ENCODE measurements at places on chromosomes 3 and 15.

GRCh38 chr3:69428657-69429255 lies 42.9 kb upstream of the FRMD4B start:
- no peak for DNase-seq

DNA sequence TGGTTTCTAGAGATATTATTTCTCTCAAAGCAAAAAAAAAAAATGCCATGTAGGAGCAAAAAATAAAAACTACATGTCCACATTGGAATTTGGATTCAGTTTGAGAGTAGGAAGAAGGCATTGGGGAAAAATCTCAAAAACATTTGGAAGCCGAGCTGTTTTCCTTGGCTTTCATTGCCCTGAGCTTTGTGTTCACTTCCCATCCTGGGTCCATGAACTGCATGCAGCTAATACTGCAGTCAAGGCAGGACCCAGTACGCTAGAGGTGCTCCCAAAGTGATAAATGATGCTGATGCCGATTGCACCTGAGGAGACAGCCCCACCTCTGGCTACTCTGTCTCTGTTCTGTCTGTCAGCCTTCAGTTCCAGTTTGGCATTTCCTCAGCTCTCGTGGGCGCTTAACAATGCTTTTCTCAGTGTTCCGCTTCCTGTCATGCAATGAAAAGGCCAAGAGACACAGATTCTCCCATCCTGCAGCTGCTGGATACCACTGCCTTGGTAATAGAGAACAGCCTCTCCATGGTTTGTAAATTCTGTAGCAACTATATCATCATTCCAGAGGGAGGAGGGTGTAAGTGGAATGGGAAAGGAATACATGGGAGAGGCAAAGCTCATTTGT lies 181.8 kb downstream of the RYR3 start:
- no peak for DNase-seq

DNA sequence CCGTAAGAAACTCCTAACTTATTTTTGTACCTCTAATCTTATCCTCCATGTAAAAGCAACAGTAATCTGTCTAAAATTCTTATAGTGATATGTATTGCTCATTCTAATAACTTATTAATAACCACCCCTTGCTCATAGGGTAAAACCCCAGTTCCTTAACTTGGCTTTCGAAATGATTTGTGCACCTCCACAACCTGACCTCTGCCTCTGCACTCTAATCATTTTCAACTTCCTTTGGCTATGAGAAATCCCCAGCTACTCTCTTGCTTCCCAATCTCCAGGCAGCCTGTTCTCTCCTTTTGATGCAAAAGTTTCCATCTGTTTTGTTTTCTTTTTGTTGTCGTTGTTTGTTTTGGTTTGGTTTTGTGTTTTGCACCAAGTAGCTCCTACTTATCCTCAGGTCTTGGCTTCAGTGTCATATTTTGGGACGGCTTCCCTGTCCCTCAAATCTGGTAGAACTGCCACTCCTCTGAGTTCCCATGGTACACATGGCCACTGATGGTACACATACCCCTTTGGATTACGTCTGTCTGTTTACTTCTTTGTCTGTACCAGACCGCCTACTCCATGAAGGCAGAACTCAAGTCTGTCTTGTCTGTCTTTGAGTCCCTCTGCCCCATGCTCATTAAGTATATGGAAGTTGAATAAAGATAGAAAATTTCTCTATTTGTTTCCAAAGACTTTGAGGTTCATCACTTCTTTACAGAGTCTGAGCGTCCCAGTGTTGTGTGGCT lies 105.6 kb upstream of the TGFBR2 start:
- no peak for DNase-seq

DNA sequence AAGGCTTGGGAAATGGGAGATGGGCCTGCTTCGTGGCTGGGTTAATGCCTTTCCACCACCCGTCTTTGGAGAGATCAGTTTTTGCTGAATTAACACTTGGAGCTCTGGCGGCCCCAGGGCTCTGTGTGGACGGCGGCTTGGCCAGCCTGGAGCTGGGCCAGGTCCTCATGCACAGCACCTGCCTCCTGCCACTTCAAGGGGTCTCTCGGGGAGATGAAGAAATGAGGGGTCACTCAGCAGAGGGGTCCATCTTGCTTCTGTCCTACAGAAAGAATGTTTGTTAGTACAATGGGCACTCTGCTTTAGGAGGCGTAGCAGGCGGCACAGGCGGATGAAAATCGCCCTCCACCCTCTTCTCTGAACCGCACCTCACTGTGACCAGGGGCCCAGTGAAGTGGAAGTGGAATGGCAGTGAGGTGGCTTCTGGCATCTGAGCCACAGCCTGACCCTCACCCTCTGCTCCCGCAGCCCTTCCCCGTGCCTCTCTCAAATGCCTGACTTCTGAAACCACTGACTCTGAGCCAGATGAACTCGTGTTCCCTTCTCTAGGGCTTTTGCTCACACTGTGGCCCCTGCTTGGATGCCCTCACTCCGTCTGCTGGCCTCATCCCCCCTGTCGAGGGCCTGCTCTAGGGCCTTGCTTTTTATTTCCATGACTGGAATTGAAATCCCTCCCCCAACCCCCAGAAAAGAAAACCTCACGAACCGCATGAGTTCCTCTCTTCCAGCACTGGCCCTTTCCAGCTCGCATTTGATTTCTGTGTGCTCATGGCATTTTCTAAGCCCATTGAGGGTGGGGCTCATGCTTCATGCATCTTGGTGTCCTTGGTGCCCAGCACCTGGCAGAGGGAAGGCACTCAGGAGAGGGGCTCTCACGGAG lies 42.2 kb downstream of the CHDH start:
- DNase-seq: no peak
